Stimulated activated naive CD8-positive, alpha-beta T cell treated with anti-CD3 and anti-CD28 coated beads, Interleukin-15, amount 100 ng/mL, for 72 hours (primary cell): ENCODE measurements at places on chromosomes 5 and 9.

- no peak for DNase-seq
Measured at GRCh38 chr5:87872986-87873385, 395.7 kb downstream of the TMEM161B start.

- DNase-seq = no peak
Measured at GRCh38 chr5:151886546-151887275, 37.9 kb downstream of the GLRA1 start.

- no peak for DNase-seq
Measured at GRCh38 chr9:81086416-81086815, 602.9 kb downstream of the TLE1 start.

DNA sequence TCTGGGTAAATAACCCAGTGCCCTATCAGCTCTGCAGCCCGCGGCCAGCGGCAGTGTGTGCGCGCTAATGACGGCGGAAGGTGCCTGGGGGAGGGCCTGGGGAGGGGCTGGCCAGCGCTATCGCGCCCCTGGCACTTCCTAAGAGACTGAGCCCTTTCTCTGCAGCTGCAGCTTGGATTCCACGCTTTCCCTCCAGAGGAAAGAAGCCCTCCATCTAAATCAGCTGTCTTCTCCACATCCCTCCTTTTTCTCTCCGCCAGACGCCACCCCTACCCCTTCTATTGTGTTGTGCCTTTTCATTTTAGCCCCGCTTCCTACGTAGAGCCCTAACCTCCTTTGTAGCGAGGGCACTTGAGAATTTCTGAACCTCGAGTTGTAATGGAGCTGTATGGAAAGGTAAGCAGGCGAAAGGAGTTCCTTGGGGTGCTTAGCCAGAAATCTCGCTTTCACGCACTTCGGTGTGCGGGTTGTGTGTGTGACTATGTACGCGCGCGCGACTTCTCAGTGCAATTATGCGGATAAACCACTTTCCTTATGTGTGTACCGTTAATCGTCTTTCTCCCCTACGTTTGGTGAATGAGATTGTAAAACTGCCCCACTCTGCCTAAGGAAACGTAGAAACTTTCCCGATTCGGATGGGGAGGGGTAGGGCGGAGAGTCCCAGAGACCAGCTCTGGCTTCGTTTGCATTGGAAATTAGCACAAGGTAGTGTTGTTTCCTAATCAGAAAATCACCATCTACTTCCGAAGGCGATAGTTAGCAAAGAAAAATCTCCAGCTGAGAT, 664 bp upstream of the RAB3C start:
- no peak for DNase-seq

DNA sequence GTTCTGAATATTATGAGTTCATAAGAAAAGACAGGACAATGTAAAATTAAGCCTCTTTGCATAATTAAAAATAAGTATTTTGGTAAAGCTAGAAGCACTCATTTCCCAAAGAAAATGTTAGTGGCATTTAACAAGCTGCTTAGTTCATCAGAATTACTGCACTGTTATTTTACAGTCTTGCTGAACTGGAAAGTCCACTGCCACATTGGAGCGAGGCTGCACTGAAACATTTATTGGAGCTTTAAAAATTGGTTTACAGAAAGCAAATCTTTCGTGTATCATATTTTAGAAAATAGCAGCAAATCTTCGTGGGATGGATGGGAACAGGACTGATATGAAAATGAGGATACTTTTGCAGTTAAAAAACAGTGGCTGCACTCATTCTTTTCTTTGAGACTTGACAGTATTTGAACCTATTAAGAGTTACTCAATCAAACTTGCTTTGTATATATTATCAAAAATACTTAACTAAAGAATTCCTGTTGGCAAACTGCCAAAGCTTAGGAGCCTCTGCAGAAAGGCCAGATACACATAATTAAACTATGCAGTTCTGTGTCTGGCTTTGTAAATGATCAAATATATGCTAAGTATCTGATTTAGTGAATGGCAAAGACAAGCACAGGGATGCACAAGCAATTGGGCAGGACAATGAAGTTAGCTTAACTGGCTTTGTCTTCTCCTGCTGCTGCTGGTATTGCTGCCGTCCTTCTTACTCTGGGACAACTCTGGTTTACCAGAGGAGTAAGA, 16.5 kb upstream of the FBXL7 start:
- no peak for DNase-seq

- no peak for DNase-seq
Measured at GRCh38 chr5:102809033-102809432, 53.9 kb downstream of the PAM start.

GRCh38 chr5:171420431-171421241, 1.2 kb downstream of the FGF18 start:
- no peak for DNase-seq

DNA sequence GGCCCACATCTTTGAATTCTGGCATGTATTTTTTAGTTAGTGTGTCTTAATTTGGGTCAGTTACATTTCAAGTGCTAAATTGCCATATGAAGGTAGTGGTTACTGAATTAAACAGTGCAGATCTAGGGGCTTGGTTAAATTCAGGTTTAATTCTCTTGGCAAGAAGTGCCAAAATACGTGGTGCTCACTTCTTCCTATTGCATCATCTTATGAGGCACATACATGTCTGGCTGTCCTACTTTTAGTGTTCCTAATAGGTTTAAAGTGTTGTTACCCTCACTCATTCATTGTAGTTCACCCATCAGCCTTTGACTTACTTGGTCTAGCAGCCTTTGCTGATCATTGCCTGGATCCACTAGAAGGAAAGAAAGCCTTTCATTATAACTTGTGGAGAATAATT, 59.5 kb downstream of the RPS6 start:
- DNase-seq = no peak

GRCh38 chr9:123302348-123303214, 34.2 kb upstream of the STRBP start:
- no peak for DNase-seq

GRCh38 chr9:136705564-136705963, 6.8 kb upstream of the DIPK1B start:
- no peak for DNase-seq

- no peak for DNase-seq
Measured at GRCh38 chr5:26737348-26738265, 300.8 kb downstream of the CDH9 start.

GRCh38 chr5:141799507-141800167, 78.6 kb downstream of the PCDH1 start:
- no peak for DNase-seq

GRCh38 chr9:16369427-16369826, 501.0 kb downstream of the BNC2 start:
- DNase-seq = no peak

DNA sequence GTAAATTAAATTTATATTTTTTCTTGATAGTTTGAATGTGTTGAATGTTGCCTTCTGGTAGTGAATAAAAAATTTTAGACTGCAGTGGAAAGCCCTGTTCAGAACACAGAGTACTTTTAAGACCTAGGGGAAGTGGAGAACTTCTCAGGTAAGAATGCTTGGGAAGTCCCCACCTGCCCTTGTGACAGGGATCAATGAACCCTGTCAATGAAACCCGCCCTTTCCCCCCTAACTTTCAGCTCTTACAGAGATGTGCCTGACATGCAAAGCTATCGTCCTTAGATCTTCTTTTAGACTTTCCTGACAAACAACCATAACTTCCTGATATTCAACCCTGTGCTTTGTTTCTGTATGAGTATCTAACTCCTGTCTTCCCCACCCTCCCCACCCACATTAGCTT, 562.7 kb downstream of the TLE4 start:
- no peak for DNase-seq

GRCh38 chr5:30100929-30101328, 1092.6 kb upstream of the CDH6 start:
- no peak for DNase-seq

GRCh38 chr5:91187032-91187431, 196.1 kb downstream of the ARRDC3 start:
- no peak for DNase-seq

GRCh38 chr9:113511856-113512761, 48.6 kb downstream of the RGS3 start:
- peak; percentile 89 for DNase-seq

GRCh38 chr5:143086908-143087637, 316.4 kb downstream of the NR3C1 start:
- DNase-seq = no peak

DNA sequence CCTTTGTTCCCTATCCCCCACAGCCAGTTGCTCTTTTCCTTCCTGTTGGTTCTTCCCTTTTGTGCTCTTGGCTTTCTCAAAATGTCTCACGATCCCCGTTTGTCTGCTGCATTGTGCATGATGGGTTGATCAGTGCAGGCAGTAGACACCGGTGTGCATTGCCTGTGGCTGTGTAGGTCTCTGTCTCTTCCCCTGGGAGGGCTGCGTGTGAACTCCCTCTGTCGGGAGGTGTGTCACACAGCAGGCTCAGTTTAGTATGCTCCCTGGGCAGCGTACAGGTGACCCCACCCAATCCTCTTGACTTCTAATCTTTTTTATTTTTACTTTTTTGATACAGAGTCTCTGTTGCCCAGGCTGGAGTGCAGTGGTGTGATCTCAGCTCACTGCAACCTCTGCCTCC, 265.3 kb downstream of the FSTL4 start:
- no peak for DNase-seq

DNA sequence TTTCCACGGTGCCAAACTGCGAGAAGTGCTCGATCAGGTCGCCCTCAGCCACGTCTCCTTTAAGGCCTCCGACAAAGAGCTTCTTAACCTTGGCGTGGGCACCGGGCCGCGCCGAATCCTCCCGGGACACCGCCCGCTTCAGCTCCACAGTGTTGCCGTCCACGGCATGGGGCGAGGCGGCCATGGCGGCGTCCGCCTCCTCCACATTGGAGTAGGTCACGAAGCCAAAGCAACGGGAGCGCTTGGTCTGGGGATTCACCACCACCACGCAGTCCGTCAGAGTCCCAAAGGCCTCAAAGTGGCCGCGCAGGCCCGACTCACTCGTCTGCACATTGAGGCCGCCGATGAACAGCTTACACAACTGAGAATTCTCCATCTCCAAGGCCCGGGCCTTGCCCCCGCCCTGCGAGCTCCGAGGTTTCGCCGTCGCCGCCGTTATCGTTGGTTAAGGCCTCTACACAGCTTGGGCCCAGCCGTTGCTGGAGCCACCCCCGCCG, 424 bp downstream of the HNRNPA0 start:
- DNase-seq = no peak

- DNase-seq = no peak
Measured at GRCh38 chr9:61668846-61669245, 479.0 kb downstream of the SPATA31A7 start.

GRCh38 chr9:104092192-104092591, 1.9 kb upstream of the SMC2 start:
- DNase-seq = no peak

- DNase-seq = peak; percentile 23
Measured at GRCh38 chr9:107488375-107489143, 1.0 kb downstream of the KLF4 start.

DNA sequence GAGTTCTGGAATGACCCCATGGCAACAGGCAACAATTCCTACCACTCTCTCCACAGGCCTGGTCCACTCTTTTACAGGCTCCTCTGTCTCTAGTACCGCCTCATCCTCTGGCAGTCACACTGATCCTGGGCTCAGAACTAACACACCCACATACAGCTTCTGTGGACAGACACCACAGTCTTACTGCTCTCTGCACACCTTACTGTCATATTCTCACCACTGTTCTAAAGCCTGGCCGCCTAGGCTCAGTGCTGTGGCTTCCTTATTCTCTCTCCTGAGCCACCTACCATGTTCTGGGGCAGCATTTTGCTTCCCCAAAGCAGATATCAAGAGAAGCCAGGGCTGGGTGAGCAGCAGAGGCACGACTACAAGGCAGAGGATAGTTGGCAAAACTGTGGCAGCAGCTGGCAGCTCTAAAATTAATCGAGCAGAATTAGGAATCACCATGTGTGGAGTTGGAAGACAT, 14.8 kb downstream of the REEP5 start:
- DNase-seq = no peak

GRCh38 chr5:79512471-79513307, 1.2 kb downstream of the HOMER1 start:
- DNase-seq = no peak

DNA sequence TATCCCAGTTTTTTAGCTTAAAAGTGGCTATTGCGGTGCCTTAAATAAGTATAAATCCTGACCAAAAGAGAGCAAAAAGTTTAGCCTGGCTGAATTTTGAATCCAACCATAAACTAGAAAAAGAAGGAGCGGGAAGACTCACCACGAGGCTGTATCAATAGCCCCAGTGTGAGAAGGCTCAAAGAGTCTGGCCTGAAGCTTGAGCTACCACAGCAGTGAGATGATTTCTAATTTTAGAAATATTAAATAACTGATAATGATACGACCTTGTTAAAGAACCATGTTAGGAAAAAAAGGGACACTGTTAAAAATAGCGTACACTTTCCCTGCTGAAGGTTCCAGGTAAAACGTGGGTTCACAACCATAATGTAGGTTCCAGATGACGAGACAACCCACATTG, 134.1 kb upstream of the ZNF462 start:
- DNase-seq = no peak

DNA sequence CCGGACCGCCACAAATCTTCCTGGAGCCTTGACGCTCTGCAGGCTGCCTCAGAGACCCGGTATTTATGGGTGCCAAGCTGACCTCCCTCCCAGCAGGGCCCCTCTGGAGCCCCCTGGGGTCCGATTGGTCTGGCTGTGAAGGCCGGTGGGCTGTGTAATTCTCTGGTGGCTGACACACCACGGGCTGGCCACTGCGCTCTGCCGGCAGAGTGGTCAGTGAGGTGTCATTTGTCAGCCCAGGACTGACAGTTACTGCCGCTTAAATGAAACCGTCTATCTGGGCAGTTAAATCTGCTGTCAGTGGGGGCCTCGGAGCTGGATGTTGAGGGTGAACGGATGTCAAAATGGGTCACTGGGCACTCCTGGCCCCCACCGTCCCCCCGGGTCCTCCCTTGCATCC, 10.7 kb downstream of the NR5A1 start:
- DNase-seq = no peak

DNA sequence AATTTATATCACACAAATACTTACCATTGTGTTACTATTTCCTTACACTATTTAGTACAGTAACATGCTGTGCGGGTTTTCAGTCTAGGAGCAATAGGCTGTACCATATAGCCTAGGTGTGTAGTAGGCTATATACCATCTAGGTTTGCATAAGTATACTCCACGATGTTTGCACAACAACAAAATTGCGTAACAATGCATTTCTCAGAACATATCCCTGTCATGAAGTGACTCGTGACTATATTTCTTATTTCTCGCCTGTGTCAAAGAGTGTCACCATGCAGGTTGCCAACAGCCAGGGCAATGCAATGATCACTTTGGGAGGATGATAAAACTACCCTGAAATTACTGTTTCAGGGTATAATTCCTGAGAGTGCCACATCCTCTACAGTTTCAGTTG, 65.6 kb upstream of the CD180 start:
- DNase-seq = no peak

- no peak for DNase-seq
Measured at GRCh38 chr5:107020626-107021025, 650.1 kb downstream of the EFNA5 start.

DNA sequence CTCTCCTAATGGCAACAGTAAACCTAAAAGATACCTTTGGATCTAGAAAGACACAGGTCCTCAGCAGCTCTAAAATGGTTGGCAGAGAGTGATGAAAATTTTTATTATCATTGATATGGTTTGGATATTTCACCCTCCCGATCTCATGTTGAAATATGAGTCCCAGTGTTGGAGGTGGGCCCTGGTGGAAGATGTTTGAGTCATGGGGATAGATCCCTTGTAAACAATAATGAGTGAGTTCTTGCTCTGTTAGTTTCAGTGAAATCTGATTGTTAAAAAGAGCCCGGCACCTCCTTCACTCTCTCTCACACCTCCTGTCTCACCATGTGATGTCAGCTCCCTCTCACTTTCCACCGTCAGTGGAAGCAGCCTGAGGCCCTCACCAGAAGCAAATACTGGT, 117.7 kb downstream of the FRMD3 start:
- no peak for DNase-seq

GRCh38 chr9:133684121-133684935, 48.2 kb downstream of the DBH start:
- DNase-seq = no peak
